ENCODE measurements at places on chromosomes 7 and 10. TPM values are rescaled to one million over a fixed set of nuclear protein-coding genes. Genes with fewer than 3 reads are reported as not detected.

DNA sequence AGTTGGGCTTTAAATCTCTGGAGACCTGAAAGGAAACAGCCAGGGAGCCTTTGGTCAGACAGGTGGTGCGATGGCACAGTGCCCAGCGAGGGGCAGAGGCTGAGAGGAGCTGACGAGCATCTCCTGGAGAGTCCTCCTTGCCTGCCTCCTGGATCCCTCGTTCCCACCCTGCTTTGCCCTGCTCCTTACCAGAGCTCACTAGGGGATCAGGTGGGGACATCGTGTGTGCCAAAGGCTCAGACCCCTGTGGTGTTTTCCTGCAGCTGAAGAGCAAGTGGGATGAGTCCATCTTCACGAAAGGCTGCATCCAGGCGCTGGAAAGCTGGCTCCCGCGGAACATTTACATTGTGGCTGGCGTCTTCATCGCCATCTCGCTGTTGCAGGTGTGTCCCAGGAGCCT, 21.8 kb upstream of the SH2D4B start:
- no peak for DNase-seq

The SYT15 gene
- total RNA-seq = 0.66 TPM

DNA sequence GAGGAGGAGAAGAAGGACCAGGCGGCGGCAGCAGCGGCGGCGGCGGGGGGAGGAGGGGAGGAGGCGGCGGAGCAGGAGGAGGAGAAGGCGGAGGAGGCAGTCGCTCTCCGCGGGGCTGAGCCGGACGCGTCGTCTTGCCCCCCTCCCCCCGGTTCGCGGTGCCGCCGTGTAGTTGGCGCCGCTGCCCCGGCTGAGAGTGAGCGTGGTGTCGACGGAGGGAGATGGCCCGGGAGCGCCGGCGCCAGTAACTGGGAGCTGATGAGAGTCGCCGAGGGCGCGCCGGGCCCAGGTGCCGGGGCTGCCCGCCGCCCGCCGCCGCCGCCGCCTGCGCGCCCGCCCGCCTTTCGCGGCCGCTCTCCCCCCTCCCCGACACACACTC, 257 bp downstream of the WAC start:
- DNase-seq = no peak

DNA sequence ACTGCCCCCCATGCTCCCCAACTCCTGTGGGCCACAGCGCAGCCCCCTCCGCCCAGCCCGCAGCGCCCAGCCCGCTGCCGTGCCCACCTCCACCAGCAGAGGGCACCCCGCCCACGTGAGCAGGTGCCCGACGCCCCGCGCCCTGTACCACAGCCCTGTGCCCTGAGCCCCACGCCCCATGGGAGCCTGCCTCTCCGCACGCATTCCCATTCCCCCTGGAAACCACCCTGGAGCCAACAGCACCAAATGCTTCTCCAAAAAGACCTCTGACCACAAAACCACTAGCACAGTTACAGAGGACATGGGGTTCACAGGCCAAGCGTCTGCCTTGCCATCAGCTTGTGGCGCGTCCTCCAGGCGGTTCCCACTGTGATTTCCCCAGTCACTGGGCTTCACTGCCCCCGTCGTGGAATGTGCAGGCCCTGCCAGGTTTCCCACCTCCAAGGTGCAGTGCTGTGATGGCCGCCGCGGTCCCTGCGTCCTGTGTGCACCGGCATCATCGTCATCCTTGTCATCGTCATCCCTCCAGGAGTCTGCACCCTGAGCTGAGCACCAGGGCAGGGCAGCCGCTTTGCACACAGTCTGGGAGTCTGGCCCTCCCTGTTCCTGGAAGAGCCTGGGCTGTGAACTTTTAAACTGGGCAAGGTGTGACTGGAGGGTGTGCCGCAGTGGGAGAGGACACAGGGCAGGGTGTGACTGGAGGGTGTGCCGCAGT, 61.7 kb downstream of the PWWP2B start:
- DNase-seq = peak; percentile 69

DNA sequence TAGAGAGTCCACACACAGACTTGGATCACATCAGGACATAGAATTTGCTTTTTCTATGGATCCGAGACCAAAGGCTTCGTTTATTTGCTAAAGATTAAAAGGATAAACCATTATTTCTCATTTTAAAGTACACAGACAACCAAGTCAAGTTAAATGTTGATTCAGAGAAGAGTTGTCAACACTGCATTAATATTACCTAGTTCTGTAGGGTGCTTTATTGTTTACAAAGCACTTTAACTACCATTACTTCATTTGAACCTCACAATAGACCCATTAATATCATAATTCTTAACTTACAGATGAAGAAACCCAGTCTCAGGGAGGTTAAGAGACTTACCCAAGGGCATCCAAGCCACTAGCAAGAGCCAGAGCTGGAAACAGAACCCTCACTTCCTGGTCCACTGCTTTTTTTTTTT, 43.2 kb upstream of the GSAP start:
- DNase-seq = no peak

DNA sequence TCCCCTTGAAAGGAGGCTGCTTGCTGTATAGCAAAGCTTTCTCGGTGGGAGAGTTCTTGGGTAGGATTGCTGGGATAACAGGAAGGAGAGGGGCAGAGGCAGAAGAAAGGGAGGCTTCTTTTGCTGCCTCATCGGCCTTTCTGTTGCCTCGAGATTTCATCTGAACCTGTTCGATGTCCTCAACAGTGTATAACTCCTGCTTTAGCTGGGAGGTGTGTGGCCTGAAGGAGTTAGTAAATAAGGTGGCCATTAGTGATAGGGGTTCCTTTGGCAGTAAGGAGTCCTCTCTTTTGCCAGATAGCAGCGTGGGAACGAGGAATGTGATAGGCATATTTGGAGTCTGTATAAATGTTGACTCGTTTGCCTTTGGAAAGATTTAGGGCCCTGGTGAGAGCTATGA, 20.0 kb downstream of the SCIN start:
- no peak for DNase-seq

- peak; percentile 6 for DNase-seq
Measured at GRCh38 chr10:101467286-101467770, 113.4 kb downstream of the BTRC start.

DNA sequence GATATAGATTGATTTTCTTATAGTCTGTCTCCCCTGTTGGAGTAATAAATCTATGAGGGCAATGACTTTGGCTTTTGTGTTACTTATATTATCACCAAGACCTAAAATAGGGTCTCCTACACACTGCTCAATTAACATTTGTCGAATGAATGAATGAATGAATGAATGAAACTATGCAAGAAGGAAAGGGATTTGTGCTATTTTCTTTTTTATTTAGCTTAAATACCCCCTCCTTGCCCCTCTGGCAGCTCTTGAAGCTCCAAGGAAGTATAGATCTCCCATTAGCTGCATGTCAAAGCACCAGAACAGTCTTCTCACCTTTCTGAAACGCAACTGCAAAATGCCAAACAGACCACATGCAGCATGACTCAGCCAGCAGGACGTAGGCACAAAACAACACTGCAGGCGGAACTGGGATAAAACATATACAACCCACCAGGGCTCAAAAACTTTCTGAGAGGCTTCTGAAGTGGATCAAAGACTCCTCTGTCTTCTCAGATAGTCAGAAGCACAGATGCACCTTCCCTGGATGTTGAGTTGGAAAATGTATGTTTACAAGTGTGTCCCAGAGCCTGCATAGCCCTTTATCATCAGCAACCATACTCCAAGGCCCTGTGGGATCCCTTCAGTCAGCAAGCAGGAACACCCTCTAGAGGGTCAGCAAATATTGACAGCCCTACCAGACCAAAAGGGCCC, 187.8 kb downstream of the NPSR1 start:
- DNase-seq = no peak

DNA sequence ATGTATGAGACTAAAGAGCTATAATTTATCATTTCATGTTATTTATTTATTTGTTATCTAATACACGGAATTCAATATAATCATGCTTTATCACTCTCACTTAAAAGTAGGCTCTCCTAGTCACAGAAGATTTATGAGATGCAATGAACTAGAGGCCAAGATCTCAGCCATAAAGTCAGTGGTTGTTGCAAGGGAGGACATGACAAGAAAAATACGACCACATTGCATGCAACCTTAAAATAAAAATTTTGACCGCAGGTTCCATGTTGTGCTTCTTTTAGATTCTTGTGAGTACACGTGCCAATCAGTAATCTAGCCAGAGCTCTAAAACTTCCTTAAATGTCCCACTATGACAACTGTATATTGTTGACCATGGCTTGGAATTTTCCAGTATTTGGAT, 75.9 kb upstream of the SP8 start:
- no peak for DNase-seq

DNA sequence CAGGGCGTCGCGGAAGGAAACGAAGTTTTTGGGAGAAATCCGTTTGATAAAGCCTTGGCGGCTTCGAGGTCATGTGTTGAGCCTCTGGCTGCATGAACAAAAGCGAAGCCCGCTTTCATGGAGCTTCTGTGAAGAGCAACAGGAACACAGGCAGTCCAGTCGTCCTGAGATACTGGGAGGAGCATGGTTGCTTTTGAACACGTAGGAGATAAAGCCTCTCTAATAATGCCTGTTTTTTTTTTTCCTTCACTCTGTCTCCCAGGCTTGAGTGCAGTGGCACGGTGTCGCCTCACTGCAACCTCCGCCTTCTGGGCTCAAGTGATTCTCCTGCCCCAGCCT, 473 bp upstream of the ZNF32 start:
- DNase-seq = no peak

GRCh38 chr10:60140651-60141632, 234.6 kb upstream of the CCDC6 start:
- DNase-seq = no peak

DNA sequence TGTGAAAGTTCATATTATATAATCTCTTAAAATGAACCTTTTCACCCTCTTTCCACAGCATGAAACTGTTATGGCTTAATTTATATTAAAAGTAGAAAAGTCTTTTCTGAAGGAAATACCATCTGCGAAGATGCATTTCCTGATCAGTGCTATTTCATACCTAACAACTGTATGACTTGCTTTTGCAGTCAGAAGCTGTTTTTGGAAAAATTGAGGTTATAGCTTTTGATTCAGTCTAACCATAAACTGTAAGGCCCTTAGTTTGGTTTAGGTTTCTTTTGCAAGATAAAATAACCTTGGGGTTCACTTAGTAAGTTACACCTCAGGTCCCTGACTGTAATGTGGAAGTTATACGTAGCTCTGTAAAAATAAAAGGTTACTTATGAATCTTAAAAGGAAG, 22.7 kb upstream of the PARP12 start:
- no peak for DNase-seq

The EPO gene
- not detected for total RNA-seq

The RASA4B gene
- 35.7 TPM for total RNA-seq

DNA sequence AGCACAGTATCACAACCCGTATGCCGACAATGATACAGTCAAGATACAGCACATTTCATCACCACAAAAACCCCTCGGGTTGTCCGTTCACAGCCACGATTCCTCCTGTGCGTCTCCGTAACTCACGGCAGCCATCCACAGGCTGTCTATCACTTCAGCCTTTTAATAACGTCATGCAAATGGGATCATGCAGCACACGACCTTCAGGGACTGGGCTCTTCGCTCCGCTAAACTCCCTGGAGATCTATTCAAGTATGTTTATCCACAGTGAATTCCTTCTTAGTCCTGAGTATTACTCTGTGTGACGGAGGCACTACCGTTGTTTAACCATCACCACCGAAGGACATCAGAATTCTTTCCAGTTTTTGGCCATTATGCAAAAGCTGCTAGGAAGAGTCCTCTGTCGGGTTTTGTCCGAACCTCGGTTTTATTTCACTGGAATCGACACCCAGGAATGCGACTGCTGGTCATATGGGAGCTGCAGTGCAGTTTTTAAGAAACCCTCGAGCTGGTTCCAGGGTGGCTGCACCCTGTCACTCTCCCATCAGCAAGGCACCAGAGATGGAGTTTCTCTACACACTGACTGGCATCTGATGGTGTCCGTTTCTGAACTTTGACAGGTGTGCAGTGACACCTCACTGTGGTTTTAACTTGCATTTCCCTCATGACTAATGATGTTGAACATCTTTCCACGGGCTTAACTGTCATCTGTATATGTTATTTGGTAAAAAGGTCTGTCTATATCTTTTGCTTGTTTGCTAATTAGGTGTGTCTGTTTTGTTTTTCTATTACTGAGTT, 193.6 kb downstream of the MAD1L1 start:
- no peak for DNase-seq

The GHRHR gene
- total RNA-seq = not detected

GRCh38 chr10:80319318-80319717, 29.9 kb upstream of the MAT1A start:
- no peak for DNase-seq

GRCh38 chr10:15658069-15658702, 61.5 kb downstream of the ITGA8 start:
- DNase-seq = no peak

The ABCB1 gene
- 7.3 TPM for total RNA-seq

DNA sequence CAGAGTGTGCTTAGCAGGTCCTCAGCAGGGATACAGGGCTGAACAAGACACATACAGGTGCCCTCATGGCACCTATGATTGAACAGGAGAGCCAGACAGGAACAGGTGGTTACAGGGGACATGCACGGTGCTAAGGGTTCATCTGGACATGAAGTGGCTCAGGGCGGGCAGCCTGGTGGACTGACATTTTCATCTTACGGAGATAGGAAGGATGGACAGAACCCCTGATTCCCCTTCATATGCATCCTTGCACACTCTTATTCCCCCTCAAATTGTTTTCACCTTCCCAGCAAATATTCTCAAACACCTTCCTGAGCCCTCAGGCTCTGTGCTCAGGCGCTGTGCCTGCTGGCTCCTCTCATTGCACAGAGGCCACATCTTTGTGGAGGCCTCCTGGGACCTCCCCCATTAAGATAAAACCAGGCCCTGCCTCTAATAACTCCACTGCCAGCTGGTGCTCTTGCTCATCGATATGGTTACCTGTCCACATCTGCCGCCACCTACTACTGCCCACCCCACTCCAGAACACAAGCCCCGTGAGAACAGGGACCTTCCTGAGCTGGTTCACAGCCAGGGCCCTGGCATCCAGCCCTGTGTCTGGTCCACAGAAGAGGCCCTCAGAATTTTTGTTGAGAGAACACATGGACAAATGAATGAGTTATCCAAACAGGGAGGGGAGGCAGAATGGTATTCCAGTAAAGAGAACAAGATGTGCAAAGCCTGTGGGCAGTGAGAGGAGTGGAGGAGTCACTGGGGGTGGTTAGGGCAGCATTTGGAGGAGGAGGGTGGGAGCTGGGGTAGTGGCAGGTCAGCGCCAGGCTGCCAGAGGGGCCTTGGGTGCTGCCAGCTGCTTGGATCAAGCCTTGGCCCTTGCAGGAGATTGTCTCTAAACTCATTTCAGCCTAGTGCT, 68.9 kb upstream of the AQP1 start:
- DNase-seq = no peak

The PNLIPRP3 gene
- not detected for total RNA-seq

DNA sequence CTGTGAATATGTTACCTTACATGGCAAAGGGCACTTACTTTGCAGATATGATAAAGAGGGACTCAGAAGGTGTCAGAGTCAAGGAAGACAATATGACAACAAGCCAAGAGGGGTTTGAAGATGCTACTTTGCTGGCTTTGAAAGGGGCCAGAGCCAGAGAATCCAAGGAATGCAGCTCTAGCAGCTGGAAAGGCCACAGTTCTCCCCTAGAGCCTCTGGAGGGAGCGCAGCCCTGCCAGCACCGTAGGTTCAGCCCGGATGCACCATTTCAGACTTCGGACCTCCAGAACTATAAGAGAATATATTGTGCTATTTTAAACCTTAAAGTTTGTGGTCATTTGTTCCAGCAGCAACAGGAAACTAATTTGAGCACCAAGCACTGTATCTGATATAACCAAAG, 32.9 kb upstream of the WDR11 start:
- no peak for DNase-seq
